NCI-H1436 treated with DMSO at 0.1 percent for 48 hours (cell line): ENCODE measurements at places on chromosomes 16 and 17.

DNA sequence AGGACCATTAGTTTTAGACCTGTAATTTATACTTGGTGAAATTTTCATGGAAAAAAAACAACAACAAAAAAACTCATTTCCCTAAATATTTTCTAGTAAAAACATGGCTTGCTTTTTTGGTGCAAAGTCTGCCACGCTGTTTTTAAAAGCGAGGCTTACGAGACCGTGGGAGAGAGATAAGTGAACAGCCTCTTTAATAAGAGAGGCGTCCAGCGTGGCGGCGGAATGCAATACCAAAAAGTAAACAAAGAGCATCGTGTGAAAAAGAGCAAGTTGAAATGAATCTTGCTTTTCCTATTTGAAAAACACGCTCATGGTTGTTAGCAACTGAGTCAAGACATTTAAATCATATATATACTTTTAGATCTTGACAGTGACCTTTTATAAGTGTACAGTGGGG, 10.5 kb upstream of the MSI2 start:
- no peak for DNase-seq

GRCh38 chr17:60941571-60941970, 263.9 kb downstream of the BCAS3 start:
- no peak for DNase-seq

DNA sequence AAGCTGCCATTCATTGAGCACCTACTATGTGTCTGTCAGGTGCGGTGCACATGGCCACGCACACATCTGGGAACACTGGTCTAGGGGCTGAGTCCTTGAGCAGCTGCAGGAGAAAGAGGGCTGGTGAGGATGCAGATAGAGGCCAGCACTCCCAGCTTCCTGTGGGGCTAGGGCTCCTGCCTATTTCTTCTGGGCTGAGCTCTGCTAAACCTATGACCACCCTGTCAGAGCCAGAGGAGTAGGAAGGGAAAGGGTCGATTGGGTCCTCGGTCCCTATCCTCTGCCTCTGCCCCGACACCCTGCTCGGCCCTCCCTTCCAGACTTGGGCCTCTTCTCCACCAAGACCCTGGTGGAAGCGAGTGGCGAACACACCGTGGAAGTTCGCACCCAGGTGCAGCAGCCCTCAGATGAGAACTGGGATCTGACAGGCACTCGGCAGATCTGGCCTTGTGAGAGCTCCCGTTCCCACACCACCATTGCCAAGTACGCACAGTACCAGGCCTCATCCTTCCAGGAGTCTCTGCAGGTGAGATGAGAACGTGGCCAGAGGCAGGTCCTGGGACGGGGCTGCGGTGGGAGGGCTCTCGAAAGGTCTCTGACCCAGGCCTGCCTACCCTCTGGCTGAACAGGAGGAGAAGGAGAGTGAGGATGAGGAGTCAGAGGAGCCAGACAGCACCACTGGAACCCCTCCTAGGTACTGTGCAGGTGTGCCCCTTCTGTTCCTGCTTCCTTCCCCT, 4.0 kb upstream of the TMEM88 start:
- no peak for DNase-seq

DNA sequence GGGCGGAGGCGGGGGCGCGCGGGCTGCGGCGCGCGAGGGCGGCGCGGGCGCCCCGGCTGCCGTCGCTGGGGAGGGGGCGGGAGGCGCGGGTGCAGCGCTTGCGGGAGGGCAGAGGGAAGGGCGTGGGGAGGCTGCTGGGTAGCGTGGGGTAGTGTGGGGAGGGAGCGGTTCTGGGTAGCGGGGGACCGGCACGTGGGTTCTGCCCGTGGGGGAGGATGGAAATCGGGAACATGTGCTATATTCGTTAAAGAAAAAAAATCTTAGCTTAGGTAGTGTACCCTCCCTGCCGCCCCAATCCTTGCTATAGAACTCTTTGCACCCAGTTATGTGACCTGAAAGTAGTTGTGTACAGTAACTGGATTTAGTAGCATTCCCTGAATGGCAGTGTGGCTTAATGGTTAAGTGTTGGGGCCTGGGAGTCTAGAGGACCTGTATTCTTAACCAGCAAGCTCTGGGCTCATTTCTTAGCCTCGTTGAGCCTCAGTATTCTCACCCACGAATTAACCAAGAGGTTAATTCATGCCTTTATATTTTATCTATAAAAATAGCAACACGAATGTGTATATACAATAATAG, 646 bp downstream of the RABEP1 start:
- no peak for DNase-seq

DNA sequence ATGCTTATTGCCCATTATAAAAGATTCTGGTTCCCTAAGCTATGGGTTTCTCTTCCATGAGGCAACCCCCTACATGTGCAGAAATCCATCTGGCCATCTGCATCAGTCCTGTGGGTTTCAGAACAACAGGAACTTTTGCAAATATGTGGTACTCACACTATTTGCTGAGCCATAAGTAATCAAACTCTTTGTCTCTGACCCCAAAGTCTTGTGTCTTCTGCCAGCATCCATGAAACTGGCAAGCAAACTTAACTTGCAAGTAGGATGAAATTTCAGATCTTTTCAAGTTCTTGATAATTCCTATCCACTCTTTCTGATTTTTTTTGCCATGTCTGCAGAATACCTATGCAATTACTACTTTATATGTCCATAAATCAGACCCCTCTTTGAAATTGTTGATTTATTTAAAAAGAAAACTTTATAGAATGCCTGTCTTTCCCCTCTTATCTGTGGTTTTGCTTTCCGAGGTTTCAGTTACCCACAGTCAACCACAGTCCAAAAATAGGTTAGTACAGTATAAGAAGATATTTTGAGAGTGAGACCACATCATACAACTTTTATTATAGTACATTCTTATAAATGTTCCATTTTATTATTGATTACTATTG, 158.4 kb upstream of the IRX3 start:
- DNase-seq: no peak

- peak; percentile 87 for DNase-seq
Observed at GRCh38 chr16:1677942-1678499, at the start of gene JPT2. TSS of gene JPT2 (plus strand) at chr16:1678279. CDS start at chr16:1678313, 34 bp downstream.

- DNase-seq: no peak
Observed at GRCh38 chr17:9760266-9760665, 31.1 kb downstream of the DHRS7C start.

DNA sequence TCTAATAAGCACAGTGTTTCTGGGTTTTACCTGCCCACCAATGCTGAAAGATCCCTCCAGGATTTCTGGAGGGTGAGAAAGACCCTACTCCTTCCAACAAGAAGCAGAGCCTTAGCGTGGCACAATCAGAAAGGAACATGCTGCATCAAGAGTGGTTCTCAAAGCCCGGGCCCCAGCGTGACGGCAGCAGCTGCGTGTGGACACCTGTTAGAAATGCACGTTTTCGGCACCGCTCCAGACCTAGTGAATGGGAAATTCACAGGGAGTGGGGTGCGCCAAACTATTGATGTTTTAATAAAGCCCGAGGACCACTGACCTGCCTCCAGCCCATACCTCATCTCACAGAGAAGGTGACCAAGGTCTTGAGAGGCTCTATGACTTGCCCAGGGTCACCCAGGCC, 55.8 kb downstream of the PECAM1 start:
- DNase-seq: no peak

- no peak for DNase-seq
Observed at GRCh38 chr17:73111386-73111785, 18.9 kb upstream of the SLC39A11 start.

DNA sequence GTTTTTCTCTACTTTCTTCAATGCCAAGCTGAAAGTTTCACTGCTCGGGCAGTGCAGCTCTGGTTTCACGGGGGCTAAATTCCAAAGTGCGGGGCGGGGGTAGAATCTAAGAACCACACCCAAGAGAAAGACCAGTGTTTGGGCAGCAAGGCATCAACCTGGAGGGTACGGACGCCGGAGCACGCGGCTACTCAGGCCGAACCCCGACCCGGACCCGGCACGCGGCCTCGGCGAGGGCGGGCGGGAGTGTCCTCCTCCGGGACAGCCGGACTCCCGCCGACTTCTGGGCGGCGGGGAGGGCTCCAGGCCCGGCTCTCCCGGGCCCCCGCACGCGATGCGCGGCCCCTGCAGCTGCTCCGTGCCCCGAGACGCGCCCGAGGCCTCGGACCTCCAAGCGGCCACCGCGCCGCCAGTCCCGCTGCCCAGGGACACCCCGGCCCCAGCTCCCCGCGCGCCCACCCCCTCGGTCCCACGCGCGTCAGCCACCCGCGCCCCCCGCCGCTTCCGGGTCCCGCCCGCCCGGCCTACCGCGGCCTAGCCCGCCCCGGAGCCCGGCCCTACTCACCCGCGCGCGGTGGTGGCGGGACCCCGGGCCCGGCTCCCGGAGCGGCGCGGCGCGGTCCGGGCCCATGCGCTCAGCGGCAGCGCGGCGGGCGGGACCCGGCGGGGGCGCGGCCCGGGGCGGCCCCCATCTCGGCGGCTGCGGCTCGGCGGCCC, 561 bp downstream of the AXIN1 start:
- no peak for DNase-seq

GRCh38 chr17:40315206-40315605, 6.2 kb downstream of the RARA start:
- DNase-seq: no peak

- DNase-seq: peak; percentile 68
Observed at GRCh38 chr16:4021070-4021779, 95.0 kb downstream of the ADCY9 start.

DNA sequence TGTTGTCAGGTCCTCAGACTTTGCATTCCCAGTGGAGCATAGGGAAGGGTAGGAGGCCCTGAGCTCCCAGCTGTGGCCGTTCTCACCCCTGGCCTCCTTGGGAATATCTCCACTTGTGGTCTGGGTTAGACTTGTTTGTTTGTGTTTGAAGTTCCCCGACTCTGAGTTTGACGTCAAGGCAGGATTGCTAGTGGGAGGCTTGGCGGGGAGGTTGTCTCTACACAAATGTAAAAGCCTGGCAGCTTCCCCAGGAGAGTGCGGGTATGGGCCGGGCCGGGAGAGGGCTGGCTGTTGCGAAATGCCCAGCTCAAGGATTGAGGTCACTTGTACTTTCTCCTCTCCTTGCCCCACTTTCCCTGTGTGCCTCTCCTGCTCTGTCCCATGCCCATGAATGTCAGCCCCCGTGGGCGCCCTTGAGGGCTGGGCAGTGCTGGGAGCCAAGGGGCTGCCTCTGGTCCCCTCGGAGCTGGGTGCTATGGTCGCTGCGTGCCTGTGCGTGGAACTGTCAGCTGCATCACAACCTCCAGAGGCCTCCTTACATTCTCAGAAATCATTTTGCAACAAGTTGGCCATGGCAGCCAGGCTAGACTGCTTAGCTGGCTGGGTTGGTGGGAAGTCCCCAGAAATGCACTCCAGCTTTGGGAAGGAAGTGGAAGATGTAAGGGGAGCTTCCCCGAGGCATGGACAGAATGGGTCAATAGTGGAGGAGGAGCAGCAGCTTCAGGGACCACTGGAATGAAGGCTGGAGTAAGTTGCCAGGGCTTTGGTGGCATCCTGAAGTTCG, 84.3 kb downstream of the KSR1 start:
- DNase-seq: no peak
